ENCODE measurements at places on chromosomes 2 and 18.

GRCh38 chr2:223529696-223530095 is 72.5 kb downstream of the SCG2 start:
- DNase-seq = no peak

DNA sequence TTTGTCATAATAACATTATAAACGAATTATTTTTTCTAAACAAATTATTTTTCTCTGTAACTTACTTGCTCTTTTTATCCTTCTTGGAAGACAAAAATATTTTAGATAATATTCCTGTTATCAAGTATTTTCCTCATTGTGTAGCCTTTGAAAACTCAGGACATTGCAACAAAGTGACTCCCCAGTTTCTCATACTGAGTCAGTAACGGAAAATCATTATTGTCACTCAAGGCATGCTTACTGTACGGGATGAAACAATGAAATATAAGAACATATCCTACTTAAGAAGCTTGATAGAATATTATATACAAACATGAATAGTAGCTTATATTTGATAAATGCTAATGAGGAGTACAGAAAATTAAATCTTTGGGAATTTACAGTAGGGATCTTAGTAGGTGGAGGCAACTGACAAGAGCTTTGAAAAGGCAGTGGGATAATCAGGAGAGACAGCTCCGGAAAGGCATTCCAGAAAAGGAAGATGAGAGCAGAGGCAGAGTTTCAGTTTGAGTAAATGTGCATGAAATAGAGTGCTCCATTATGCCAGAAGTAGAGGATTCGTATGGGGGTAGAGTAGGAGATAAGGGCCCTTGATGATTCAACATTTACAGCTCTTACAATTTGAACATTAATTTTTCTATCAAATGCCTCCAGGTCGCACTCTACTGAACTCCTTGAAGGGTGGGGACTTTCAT is 14.0 kb upstream of the YES1 start:
- DNase-seq = no peak

DNA sequence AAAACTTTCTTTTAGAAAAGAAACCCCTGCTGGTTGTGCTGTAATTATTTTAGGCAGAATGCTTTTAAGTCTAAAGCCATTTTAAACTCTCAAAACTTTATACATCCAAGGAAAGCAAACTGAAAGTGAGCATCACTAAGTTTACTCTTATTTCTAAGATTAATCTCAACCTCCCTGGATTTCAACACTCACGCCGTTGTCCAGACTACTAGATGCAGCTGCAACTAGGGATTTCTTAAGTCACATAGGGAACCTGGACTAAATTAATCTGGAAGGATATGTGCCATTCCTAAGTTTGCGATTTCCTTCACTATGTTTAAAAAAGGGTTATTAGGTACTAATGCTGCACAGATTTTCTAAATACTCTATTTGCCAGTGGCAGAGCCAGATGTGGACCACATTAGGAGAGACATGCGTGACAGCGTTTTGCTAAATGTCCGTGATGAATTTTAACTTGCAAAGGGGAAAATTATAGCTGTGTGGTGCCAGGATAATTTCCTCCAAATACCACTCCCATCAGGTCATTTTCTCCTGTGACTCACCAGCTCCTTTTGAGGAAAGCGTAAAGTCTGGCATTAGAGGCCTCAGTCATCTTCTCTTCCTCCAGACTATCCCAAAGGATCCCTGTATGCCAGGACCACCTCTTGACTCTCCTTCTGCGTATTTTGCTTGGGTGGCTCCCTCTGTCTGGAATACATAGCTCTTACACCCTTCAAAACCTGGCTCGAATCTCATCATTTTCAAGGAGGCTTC is 143.7 kb downstream of the ATL2 start:
- DNase-seq = no peak

DNA sequence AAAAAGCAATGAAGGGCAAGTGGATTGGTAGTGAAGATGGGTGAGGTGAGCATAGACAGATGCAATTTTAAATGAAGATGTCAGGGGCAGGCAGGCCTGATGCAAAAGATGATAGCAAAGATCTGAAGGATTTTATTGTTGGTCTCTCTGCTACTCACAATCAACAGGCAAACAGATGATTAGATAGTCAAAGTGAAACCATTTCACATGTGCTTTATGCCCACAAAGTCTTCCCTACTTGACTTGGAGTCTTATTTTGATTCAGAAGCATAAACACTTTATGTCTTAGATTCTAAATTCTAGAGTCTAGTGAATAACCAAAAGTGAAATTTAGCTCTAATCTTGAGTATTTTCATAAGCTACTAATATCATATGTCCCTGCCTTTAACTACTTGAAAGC is 153.8 kb upstream of the HNRNPA3 start:
- no peak for DNase-seq

- no peak for DNase-seq
Observed at GRCh38 chr2:44954889-44955592, 13.5 kb downstream of the SIX3 start.

- DNase-seq = peak; percentile 24
Observed at GRCh38 chr2:217864963-217865772, 137.6 kb downstream of the TNS1 start.

DNA sequence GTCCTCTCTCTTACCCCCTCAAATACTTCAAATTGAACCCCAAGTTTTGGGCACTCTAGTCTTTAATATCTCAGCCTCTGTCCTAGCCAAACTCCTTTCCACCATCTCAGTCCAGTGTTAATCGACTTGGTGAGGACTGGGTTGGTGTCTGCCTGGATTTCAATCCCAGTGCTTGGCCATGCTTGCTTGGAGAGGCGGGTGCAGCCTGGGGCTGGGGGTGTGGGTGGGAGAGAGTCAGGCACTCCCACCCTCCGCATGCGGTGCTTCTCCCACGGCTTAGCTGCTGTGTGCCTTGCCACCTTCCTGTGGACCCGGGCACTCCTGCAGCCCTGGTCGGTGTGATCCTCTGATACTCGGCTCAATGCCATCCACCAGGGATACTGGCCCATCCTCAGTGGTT is 220.8 kb upstream of the HDAC4 start:
- peak; percentile 10 for DNase-seq

DNA sequence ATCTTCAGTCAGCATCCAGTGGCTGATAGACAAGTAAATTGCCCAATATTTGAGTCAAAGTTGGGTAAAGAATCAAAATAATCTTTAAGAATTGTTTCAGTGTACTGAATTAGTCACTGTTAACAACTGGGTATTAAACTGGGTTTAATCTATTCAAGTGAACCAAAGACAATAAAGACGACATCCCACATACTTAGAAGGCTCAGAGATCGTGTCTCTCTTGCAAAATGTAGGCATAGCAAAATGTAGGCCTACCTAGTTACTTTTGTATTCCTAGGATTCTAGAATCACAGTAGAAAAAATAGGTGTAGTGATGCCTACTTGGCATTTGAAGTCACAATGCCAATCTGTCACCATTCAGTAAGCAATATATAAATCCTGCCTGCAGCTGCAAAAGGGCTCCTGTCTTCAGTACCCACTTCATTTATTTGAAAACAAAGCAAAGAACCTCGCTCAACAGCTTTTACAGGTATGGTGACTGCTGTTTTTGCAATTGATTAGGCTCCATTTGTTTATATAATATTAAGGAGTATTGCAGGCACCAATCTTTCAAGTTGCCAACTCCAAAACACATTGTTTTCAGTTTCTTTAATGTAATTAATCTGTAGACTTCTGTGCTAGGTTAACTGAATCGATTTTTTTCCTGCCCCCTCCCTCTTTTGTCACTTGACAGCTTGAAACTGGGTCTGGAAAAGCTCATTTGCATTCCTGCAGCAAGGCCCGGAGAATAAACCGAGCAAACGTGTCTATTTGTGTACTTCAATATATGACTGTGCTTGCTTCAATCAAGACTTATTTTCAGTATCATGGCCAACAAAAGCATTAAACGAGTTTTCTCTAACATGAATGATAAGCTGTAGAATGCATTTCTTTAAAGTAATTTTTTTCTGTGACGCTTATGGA is 1074.9 kb downstream of the TDRD15 start:
- DNase-seq = no peak

DNA sequence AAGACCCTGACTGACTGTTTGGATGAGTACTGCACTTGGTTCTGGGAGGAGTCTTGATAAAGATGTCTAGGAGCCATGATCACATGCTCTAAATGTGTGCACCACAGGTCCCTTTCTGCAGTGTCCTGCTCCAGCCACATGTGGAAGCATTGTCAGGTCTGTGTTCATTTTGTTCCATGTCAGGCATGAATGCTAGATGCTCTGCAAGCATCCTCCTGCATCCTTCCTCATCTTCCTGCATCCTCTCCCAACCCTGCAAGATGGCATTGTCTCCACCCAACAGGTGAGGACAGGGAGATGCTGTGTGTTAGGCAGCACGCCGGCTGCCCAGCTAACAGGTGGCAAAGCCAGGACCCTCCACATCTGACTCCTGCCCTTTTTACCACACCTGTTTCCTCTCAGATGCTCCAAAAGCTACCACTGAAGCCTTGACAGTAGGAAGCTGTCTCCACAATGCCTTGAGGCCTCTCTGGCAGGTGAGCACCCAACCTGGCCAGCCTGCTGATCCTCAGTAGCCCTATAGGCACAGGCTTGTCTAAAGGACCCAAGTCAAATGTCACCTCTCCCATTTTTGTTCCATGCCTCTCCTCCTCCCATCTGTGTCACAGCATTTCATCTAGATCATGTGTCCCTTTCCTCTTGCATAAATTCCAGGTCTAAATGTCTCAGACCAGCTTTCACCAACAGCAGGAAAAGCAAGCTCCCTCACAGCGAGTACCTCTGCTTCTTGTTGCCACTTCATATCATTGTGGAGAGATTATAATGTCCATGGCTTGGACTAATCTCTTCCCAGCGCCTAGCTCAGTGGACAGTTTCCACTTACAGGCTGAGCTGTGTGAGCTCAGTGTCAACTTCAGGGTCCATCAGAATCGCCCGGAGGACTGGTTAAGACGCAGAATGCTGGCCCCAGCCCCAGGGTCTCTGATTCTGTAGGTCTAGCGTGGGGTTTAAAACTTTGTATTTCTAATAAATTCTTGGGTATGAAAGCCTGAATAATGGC is 55.0 kb downstream of the TMEM163 start:
- DNase-seq = no peak

- DNase-seq = no peak
Observed at GRCh38 chr2:2825516-2826208, 494.6 kb upstream of the MYT1L start.

- no peak for DNase-seq
Observed at GRCh38 chr2:135099802-135100483, 47.9 kb downstream of the RAB3GAP1 start.

- peak; percentile 37 for DNase-seq
Observed at GRCh38 chr2:232142049-232142448, 180.5 kb downstream of the DIS3L2 start.
